Cardiac septum (tissue), 1 donor: ENCODE measurements at places on chromosomes 1 and 21. TPM values are rescaled to one million over a fixed set of nuclear protein-coding genes. Genes with fewer than 3 reads are reported as not detected.
A peak's percentile ranks its signal among the peaks of the same experiment; 100 is the strongest.

DNA sequence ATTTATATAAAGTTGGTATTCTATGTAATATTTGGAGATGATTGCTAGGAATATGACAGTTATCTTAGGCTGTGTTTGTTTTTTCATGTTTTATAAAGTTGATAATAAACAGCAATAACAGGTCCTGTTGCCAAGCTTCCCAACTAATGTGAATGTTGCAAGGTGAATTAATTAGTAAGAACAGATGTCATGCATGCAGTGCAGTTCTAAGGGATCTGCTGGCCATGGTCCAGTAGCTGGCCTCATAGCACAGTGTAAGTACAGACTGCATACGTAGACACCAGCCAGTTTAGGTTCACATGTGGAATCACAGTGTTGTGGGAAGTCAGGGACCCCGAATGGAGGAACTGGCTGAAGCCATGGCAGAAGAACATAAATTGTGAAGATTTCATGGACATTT lies 478.2 kb downstream of the NEGR1 start:
- DNase-seq: no peak

DNA sequence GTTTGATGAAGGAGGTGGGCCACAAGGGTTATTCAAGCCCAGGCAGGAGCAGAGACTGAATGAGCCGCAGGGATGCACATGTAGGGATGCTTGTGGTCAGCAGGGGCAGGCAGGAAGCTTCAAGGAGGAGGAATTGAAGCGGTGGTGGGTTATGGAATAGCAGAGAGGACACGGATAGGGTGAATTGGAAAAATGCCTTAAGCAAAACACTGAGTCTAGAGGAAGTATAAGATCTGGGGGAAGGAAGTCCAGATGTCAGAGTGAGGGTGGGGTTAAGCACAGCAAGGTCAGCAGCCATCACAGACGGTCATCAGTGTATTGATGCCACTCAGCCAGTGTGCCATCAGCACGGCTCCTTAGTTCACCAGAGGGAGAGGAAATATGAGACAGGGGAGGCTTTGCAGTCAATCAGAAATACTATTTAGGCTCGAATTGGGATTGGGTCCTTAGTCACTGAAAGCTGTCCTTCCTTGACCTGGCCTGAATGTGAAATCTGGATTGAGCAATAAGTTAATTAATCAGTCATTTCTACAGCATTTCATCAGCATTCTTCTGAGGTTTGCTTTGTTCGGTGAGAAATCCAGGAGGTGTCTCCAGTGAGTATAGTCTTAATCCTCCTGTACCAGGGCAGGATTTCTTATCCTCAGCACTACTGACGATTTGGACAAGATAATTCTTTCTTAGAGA lies 6.0 kb upstream of the LCE1F start:
- no peak for DNase-seq

DNA sequence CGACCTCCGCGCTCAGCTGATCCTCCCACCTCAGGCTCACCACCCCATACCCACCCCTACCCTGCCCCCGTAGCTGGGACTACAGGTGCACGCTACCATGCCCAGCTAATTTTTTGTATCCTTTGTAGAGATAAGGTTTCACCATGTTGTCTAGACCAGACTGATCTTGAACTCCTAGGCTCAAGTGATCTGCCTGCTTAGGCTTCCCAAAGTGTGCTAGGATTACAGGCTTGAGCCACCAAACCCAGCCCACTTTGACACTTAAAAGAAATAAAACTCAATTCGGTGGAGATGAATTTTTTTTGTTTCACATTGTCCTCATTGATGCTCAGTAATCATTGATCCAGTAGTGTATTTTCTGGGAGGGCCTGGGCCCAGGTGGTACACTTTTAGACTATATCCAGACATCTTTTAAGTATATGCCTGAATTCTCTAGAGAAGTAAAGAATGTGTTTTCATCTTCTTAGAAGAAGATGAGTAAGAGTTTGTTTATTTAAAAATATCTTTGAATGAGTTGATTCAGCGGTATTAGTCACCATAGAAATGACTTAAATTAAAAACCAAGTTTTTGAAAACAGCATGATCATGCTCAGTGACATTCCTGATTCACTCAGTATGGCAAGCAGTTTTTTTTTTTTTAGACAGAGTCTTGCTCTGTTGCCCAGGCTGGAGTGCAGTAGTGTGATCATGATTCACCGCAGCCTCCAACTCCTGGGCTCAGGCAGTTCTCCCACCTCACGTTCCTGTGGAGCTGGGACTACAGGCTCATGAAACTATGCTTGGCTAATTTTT lies 57.8 kb downstream of the EPB41 start:
- DNase-seq: no peak

DNA sequence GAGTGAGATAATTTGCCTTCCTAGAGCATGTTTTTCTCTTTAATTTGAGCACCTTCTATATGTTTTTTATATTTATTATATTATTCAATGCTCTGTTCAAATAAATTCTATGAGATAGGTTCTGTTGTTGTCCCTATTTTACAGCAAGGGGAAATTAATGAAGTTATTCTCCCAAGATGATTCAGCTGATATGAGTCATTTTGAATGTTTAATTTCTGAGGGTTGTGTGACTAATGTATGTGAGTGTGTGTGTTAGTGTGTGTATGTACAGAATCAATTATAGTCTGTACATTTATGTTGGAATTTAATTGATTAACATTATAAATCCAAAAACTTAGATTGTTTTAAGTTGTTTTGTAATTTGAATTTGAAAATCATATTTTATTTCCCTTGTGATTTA lies 1536.7 kb upstream of the B3GALT2 start:
- DNase-seq: no peak

The COG2 gene
- 19.4 TPM for total RNA-seq

GRCh38 chr1:18485227-18485626 lies 4.5 kb downstream of the KLHDC7A start:
- no peak for DNase-seq

- DNase-seq: no peak
Observed at GRCh38 chr21:18468790-18469189, 65.2 kb upstream of the TMPRSS15 start.

- no peak for DNase-seq
Observed at GRCh38 chr1:175649416-175649815, 94.0 kb downstream of the TNR start.

- no peak for DNase-seq
Observed at GRCh38 chr1:7299994-7300393, 471.1 kb upstream of the VAMP3 start.

GRCh38 chr21:27525780-27526179 lies 558.9 kb upstream of the ADAMTS5 start:
- DNase-seq: no peak

The SYT6 gene
- total RNA-seq: 0.22 TPM

The GLMP gene
- total RNA-seq: 15.2 TPM

- DNase-seq: no peak
Observed at GRCh38 chr1:92411511-92411910, 75.2 kb downstream of the GFI1 start.

The PCBP3 gene
- 4.9 TPM for total RNA-seq

GRCh38 chr1:160451119-160451858 lies 50.9 kb downstream of the VANGL2 start:
- DNase-seq: no peak

The RNU1-2 gene
- 6,195 TPM for total RNA-seq

- DNase-seq: no peak
Observed at GRCh38 chr1:113123737-113124136, 50.7 kb downstream of the LRIG2 start.

DNA sequence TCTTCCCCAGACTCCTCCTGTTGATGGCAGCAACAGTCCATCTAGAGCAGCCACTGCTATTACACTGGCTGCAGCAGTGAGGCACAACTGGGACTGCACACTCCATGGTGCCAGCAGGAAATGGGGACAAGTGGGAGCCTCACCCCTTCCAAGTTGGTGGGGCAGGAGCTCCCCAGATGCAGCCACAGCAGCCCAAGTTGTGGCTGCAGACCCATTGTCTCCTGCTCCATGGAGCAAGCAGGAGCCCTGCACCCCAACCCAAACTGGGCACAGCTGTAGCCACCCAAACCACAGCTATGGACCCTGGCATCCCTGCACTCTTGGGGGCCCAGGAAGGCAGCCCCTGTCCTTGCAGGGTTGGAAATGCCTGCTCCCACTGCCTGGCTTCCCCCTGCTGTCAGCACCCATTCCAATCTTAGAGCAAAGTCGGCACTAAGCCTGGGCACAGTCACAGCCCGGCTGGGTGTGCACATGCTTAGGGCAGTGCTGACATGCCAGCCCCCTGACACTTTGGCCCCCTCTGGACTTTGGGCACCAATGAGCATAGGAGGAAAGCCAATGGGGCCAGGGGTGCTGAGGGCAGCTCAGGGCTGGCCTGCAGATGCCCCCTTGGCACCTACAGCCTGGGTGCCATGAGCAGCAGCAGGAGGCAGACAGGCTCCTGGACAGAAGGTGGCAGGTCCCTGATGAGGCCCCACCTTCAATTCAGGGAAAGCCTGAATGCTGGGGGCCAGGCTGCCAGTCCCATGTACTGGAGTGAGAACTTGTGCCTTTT lies 44.0 kb downstream of the MATN1 start:
- peak; percentile 39 for DNase-seq

GRCh38 chr1:232797856-232798510 lies 7.2 kb upstream of the MAP10 start:
- DNase-seq: no peak

- no peak for DNase-seq
Observed at GRCh38 chr1:204136814-204137213, 15.0 kb downstream of the ETNK2 start.

GRCh38 chr1:107787299-107787698 lies 177.7 kb downstream of the VAV3 start:
- no peak for DNase-seq

DNA sequence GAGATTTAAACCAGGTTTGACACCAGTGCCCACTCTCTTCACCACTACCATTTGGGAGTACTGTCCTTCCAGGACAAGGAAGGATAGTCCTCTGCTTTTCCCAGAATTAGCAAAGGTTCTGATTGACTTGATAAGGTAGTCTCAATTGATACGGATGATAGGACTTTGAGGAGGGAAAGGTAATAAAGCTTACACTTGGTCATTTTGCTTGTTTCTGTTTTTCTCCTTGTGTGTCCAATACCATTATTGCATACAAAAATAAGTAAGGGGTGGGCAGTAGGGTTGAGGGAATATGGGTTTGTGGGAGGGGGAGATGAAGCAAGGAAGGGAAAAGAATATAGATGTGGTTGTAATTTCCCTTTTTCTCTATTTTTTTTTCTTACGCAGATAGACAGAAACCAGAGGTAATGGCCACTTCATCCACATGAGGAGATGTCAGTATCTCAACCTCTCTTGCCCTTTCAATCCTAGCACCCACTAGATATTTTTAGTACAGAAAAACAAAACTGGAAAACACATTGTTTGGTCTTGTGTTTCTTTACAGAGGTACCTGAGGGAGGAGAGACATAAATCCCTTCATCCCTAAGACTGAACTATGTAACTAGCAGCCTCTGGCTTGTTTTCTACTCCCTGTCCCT lies 2.6 kb downstream of the C1orf56 start:
- DNase-seq: no peak

- no peak for DNase-seq
Observed at GRCh38 chr1:184050636-184051035, 894 bp upstream of the TSEN15 start.

DNA sequence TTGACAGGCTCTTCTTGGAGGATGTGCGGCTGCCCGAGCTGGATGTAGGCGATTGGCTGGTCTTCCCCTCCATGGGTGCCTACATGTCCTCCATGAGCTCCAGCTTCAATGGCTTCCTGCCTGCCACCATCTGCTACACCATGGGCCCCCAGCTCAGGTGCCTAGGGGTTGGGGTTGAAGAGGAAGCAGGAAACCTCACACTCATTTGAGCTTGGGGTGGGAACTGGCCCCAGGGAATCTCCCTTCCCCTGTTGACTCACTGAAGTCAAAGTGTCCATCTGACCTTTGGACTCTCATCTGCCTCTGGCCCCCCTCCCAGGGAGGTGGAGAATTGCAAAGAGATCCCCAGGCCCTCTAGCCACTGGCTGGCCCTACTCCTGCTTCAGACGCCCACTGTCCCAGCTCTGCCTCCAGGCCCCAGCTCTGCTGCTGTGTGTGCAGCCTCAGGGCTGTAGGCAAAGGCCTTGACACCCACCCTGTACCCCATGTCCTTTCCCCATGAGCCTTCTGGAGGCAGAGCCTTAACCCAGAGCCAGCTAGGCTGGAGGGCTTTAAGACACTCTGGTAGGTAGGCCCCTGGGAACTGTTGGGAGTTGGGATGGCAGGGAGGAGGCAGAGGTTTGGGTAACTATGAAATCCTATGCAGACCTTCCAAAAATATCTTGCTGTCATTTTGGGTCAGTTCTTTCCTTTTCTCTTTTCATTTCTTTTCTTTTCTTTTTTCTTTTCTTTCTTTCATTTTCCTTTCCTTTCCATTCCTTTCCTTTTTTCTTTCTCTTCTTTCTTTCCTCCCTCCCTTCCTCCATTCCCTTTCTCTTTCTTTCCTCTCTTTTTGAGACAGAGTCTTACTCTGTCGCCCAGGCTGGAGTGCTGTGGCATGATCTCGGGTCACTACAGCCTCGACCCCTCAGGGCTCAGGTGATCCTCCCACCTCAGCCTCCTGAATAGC lies 66.9 kb upstream of the TINAGL1 start:
- DNase-seq: no peak

The C1orf141 gene
- total RNA-seq: not detected

DNA sequence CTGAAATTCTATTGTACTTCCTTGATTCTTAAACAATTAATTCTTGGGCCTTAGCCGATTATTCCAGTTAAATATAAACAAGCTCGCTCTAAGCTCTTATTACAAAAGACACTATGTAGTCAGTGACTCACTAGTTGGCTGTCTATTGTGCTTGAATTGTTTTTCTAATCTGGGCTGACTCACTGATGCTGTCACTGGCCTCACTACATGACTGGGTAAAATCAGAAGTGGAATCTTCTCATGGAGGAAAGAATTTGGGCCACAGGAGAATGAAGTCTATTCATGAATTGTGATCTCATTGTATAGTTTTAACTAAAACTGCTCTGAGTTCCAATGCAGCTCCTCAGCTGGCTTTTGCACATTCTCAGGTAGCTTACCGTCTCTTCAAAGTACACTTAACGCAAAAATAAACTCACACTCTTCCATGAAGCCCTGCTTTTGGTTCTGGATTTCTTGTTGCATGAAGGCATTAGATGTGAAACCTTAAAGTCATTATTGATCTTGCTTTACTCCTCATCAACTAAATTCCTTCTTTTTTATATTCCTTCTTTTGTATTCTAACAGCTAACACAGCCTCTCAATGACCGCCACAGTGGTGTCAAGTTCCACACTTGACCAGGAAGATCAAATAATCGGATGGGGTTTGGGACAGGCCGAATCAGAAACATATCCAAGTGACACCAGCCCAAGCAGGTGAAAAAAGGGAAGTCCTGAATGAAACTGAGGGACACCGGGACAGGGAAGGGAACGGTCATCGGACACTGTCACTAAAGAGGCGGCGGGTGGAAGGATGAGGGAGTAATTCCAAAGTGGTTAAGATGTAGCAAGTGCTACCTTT lies 80.9 kb upstream of the LBR start:
- DNase-seq: no peak

- no peak for DNase-seq
Observed at GRCh38 chr1:81412954-81413353, 387.8 kb upstream of the ADGRL2 start.

The CSF1 gene
- 16.7 TPM for total RNA-seq

GRCh38 chr1:31937300-31938183 lies 626 bp downstream of the PTP4A2 start:
- DNase-seq: peak; percentile 91
